H4 (cell line): ENCODE measurements at places on chromosomes 12 and 14. TPM values are rescaled to one million over a fixed set of nuclear protein-coding genes. Genes with fewer than 3 reads are reported as not detected.

Gene TMEM19
- 27.0 and 47.1 TPM in 2 replicates for total RNA-seq

Gene C1QL4
- 2.6 and 3.8 TPM in 2 replicates for total RNA-seq

Gene ARHGAP9
- total RNA-seq, result not detected in 2 replicates

Gene IFNG-AS1
- total RNA-seq, result not detected in 2 replicates

Gene ERP27
- total RNA-seq, result not detected in 2 replicates

DNA sequence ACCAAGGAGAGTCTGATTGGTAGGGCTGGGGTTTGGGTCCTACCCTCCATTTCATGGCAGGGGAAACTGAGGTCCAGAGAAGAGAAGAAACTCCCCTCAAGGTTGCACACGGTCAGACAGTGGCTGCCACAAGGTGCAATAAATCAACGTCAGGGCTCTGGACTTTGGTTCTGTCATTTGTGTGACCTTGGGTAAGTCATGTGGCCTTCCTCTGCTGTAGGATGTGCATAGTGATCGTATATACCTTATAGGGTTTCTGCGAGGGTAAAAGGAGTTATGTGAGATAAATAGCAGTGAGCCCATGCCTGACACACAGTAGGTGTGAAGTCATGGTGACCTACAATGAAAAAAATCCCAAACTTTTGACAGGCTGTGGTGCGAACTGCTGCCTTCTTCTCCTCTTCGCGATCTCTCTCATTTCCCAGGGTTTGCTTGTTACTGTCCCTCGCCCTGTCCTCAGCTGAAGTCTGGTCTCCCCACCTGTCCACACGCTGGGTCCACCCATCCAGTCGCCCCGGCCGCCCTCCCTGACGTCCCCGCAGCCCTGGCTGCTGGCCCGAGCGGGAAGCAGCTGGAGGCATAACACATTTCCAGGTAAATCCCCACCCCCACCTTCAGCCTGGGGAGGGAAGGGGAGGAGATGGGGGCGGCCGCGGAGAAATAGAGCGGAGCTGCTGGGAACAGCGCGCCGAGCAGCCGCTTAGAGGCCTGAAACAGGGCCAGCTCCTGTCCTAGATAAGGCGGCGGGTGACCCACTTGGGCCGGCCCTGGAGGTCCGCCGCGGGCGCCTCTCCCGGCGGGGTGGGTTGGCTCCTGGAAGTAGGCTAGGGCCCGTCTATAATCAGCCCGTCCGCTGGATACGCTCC is 1.8 kb upstream of the FAM222A start:
- no peak for DNase-seq

- DNase-seq, result no peak
Observed at GRCh38 chr14:59131938-59132795, 56.3 kb upstream of the DAAM1 start.

GRCh38 chr14:73235531-73236155 is 1.7 kb upstream of the PAPLN start:
- no peak for DNase-seq

DNA sequence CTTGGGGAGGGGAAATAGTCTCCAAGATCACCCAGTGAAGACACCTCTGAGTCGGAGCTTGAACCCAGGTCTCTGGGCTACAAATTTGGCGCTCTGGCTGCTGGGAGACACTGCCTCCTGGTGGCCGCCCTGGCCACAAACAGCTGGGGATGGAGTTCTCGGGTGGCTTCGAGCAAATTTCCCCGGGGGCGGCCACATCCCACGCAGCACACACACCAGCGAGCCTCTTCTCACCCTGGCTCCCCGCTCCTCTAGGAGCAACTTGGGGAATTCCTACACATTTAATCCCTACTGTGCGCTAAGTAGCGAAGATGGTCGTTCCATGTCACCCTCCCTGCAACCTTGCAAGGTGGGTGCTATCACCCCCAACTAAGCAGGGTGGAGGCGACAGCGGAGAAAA is 66.2 kb upstream of the BEGAIN start:
- no peak for DNase-seq

- no peak for DNase-seq
Observed at GRCh38 chr12:113310489-113310888, 24.4 kb downstream of the SLC8B1 start.
